Stimulated activated CD8-positive, alpha-beta memory T cell treated with anti-CD3 and anti-CD28 coated beads, Interleukin-4, amount 100 ng/mL, for 1 hour (primary cell): ENCODE measurements at places on chromosomes 2 and 18.
A peak's percentile ranks its signal among the peaks of the same experiment; 100 is the strongest.

GRCh38 chr2:157058161-157058560, 199.3 kb upstream of the GALNT5 start:
- no peak for DNase-seq

DNA sequence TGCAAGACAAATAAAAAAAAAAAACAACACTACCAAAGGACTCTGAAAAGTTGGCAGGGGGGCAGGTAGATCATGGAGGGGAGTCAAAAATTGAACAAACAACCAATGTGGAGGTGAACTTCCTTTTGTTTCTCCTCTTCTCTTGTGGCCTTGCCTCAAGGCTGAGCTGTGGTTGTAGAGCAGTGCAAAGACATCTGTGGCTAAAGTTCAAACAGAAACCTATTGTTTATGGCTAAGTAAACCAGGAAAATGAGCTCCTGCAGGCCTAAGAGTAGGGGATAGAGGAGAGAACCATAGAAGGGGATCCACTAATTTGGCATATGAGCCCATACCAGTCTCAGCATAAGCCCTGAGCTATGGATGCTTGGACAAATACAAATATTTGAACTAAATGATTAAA, 40.2 kb upstream of the EGR4 start:
- no peak for DNase-seq

DNA sequence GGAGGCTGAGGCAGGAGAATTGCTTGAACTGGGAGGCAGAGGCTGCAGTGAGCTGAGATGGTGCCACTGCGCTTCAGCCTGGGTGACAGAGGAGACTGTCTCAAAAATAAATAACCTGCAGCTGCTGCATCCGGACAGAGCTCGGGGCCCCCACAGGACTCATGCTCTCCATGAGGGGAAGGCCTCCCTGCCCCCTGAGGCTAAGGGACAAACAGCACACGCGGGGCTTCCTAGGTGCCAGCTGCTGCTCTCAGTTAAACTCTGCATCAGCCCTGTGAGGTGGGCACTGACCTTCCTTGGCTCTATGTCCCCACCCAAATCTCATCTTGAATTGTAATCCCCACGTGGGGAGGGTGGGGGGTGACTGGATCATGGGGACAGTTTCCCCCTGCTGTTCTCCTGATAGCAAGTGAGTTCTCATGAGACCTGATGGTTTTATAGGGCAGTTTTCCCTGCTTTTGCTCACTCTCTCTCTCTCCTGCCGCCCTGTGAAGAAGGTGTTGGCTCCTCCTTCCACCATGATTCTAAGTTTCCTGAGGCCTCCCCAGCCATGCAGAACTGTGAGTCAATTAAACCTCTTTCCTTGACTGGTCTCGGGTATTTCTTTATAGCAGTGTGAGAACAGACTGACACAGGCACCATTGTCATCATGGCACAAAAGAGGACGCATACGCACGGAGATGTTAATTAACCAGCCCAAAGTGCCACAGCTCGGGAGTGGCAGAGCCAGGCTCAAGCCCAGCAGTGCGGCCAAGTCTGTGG, 49.9 kb upstream of the TAF1B start:
- no peak for DNase-seq

- no peak for DNase-seq
Observed at GRCh38 chr2:44974064-44974715, 32.7 kb downstream of the SIX3 start.

GRCh38 chr2:134120733-134121630, 132.9 kb upstream of the MGAT5 start:
- DNase-seq: peak; percentile 27

DNA sequence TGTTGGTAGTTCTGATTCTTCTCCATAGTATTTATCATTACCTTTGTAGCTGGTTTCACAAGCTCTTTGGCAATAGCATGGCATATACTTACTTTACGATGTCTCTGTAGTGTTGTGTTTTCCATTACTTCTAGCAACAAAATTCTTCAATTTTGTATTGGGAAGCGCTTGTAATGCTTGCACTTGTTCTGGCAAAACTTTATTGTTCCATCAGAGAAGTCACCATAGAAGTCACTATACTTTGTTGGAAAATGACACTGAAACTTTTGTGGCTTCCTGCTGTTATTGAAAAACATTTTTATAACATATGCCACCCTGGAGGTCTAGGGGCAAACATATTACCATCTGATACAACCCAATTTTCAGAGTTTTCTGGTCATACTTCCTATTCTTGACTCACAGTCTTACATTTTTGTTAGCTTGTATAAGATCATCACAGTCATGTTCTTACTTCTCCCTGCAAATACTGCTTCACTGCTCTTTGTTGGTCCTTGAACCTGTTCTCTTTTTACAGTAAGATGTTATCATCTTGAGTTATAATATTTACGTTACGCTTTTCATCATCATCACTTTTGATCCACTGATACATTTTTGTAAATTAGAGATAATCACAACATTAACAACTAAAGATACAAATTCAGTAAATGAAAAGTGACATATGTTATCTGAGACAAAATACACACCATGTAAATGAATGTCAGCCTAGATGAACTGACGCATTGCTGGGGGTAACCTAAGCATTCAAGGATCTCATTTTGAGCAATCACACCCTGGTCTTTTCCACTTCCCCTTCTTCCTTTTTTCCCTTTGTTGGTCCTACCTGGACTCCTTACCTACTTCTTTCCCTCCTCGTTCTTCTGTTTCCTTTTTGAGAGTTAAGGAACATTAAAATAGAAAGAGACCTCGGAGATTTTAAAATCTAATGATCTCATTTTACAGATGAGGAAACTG, 33.3 kb upstream of the CXCR4 start:
- DNase-seq: no peak

GRCh38 chr2:22694856-22695255, 690.1 kb upstream of the KLHL29 start:
- DNase-seq: no peak

DNA sequence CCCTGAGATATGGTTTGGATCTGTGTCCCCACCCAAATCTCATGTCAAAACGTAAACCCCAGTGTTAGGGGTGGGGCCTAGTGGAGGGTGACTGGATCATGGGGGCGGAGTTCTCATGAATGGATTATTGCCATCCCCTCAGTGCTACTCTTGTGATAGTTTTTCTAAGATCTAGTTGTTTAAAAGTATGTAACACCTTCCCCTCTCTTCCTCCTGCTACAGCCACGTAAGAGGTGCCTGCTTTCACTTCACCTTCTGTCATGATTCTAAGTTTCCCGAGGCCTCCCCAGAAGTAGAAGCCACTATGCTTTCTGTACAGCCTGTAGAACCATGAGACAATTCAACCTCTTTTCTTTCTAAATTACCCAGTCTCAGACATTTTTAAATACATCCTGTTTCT, 16.9 kb downstream of the PUM2 start:
- DNase-seq: no peak

DNA sequence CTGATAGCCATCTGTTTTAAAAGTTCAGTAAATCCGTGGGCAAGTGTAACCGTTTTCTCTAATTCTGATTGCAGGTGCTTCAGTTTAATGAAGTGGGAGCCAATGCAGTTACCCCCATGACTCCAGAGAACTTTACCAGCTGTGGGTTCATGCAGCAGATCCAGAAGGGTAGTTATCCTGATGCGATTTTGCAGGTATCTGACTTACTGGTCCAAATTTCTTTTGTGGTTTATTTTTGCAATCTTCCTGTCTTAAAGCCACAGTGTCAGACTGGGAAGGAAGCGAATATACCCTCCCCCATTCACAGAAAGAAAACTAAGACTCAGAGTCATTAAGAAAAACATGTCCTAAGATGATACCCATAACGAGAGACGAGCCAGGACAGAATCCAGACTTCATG, 7.7 kb downstream of the SERPINB2 start:
- no peak for DNase-seq
